ENCODE measurements at places on chromosomes 6 and 20. TPM values are rescaled to one million over a fixed set of nuclear protein-coding genes. Genes with fewer than 3 reads are reported as not detected.

DNA sequence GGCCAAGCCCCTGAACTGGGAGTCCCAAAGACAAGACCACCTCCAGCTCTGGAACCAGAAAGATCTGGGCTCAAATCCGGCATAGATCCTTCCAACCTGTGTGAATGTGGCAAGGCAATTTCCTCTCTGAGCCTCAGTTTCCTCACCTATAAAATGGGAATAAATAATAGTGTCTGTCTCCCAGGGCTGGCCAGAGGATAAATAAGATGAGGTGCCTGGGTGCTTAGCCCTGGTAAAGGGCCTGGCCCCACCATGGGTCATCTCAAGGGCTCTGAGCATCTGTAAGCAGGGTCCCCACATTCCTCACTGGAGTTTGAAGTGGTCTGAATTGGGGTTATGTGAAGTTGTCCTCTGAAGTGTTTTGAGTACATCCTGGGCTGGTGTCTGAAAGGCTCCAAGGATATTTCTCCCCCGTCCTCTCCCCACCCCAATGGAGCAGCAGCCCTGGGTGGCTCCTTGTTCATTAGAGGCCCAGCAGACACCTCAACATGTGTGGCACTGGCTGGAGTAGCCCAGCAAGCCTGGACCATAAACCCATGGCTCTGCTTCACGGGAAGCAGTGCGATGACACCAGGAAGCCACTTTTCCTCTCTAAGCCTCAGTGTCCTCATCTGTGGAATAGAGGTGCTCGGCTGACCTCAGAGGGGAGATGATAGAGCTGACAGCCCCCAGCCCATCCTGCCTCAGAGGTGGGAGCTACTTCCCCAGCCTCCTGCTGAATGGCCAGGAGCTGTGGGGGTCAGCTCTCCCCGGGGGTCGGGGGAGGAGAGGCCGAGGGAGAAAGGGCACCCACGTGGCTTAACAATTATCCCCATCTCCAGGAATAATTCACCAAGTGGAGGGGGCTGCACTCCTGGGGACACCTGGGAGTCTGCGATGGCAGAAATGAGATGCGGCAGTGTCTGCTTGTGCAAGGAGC is 48.0 kb downstream of the HNF4A start:
- no peaks in the 10 kb centered on the region for H3K36me3 ChIP-seq
- H3K27ac ChIP-seq = no peak overlapping the region
- DNase-seq = no peak
- no peaks in the 10 kb centered on the region for H3K27me3 ChIP-seq
- no peaks in the 10 kb centered on the region for H3K4me1 ChIP-seq
- H3K4me3 ChIP-seq = no peak overlapping the region

RNF144B gene
- total RNA-seq = 2.3 TPM

DNA sequence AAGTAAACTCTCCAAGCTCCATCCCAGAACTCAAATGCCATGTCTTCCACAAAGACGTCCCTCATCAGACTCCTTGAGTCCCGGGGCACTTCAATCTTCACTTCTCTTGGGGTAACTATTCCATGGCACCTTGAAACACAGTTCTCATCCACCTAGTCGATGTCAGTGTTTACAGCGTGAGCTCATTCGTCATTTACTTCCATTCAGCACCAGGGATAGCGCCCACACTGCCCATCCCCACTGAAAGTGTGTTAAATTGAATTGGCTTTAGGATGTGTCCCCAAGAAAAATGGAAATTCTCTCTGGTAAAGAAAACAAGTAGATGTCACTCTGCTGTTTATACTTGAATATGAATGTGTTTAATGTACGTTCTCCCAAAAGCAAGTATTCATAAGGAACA is 31.3 kb downstream of the KCNK15 start:
- DNase-seq = no peak
- H3K27me3 ChIP-seq = no peaks in the 10 kb centered on the region
- H3K36me3 ChIP-seq = no peaks in the 10 kb centered on the region
- H3K4me1 ChIP-seq = no peaks in the 10 kb centered on the region

DNA sequence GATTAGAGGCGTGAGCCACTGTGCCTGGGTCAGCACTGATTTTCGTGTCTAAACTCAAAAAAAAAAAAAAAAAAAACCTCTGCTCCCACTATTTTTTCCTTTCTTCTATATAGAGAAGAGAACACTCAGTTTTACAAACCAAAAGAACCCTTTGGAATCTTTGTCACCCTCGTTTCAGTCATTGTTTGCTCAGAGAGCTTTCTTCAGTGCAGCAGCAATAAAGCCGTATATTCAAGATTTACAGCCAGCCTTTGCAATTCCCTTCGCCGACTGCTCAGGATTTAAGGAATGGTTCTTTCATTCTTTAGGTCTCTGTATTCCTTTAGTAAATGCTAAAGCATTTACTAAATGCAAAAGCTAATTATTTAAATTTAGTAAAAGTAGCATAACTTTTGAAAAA is 20.1 kb downstream of the RIOK1 start:
- no peaks in the 10 kb centered on the region for H3K27me3 ChIP-seq
- peaks cover 35% of the 10 kb centered on the region for H3K36me3 ChIP-seq
- H3K4me3 ChIP-seq = no peak overlapping the region
- no peak overlapping the region for H3K27ac ChIP-seq
- DNase-seq = no peak

OOEP gene
- total RNA-seq = not detected

DNA sequence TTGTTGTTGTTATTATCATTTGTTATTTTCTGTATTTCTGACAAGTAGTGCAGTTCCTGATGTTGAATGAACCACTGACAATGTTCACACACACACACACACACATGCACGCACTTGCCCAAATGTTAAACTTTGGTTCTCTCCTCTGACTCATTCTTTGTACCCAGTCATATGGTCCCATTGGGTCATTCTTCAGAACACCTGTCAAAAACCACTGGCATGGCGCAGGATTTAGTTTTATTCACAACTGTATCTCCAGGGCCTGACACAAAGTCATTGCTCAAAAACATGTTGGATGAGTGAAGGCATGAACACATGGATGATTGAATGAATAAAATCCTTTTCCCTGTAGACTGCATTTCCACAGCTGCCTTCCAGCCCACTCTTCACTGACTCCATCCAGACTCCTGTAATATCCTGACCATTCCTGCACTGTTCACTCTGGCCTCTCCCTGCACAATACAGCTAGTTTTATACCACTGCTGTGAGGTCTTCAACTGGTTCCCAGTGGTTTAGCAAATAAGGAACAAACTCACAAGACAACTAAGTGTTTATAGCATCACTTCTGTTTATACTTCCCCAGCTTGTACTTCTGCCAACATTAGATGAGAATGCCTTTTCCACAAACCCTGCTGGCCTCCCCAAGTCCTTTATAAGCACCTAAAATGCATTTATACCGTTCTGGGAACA is 6.9 kb upstream of the CST11 start:
- H3K27me3 ChIP-seq = no peaks in the 10 kb centered on the region
- H3K4me1 ChIP-seq = peaks cover 3% of the 10 kb centered on the region
- H3K27ac ChIP-seq = no peak overlapping the region
- H3K4me3 ChIP-seq = no peak overlapping the region

GRCh38 chr6:137705160-137706082 is 161.6 kb upstream of the TNFAIP3 start:
- H3K4me1 ChIP-seq = no peaks in the 10 kb centered on the region
- no peak overlapping the region for H3K27ac ChIP-seq
- no peak overlapping the region for H3K4me3 ChIP-seq
- no peaks in the 10 kb centered on the region for H3K27me3 ChIP-seq

GRCh38 chr6:144580039-144580438 is 294.9 kb downstream of the UTRN start:
- no peaks in the 10 kb centered on the region for H3K4me1 ChIP-seq
- DNase-seq = no peak
- no peak overlapping the region for H3K27ac ChIP-seq

DNA sequence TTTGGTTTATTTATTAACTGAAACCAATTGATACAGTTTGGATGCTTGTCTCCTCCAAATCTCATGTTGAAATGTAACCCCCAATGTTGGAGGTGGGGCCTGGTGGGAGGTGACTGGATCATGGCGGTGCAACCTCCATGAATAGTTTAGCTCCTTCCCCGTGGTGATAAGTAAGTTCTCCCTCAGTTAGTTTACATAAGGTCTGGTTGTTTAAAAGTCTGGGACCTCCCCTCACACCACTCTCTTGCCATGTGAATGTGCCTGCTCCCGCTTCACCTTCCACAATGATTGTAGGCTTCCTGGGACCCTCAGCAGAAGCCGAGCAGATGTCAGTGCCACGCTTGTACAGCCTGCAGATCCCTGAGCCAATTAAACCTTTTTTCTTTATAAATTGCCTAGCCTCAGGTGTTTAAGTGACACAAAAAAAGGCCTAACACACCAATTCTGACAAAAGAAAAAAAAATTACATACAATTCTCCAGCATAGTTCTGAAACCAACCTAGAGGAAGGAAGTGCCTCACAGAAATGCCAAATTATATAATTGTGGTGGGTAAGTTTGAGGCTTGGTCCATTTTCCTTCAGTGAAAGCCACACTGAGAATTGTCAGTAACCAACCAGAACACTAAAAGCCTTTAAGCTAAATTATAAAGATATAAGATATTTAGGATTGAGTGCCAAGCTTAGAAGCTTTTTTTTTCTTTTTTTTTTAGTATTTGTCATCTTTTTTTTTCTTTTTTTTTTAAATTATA is 15.0 kb downstream of the MAP7 start:
- no peak for DNase-seq
- H3K36me3 ChIP-seq = peaks cover 10% of the 10 kb centered on the region
- H3K4me3 ChIP-seq = no peak overlapping the region
- no peaks in the 10 kb centered on the region for H3K27me3 ChIP-seq
- no peak overlapping the region for H3K27ac ChIP-seq

Data from H9 (cell line).